ENCODE measurements at places on chromosomes 4 and X.

- DNase-seq = peak; percentile 20
Measured at GRCh38 chrX:135707880-135708279, 5.6 kb upstream of the CT45A1 start.

DNA sequence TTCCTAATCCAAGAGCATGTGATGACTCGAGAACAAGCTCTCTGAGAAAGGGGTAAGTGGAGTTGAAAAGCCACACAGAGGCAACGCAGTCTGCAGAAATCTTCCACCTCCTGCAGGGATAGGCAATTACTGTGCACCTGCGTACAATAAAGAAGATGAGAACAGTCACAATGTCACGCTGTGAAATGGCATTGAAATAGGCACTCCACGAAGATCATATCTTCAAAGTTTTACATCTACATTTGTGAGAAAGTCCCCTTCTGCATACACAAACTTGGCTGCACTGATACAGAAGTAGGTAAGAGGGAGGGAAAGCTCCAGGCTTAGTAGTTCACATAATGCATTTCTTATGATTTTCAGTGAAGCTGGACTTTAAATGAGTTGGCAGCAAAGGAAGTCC, 27.1 kb downstream of the DDX60L start:
- DNase-seq = no peak

GRCh38 chr4:76447393-76447851, 12.4 kb downstream of the SHROOM3 start:
- no peak for DNase-seq

GRCh38 chr4:52939739-52940138, 77.6 kb downstream of the RASL11B start:
- no peak for DNase-seq

- DNase-seq = no peak
Measured at GRCh38 chr4:150130933-150131332, 52.7 kb downstream of the DCLK2 start.

DNA sequence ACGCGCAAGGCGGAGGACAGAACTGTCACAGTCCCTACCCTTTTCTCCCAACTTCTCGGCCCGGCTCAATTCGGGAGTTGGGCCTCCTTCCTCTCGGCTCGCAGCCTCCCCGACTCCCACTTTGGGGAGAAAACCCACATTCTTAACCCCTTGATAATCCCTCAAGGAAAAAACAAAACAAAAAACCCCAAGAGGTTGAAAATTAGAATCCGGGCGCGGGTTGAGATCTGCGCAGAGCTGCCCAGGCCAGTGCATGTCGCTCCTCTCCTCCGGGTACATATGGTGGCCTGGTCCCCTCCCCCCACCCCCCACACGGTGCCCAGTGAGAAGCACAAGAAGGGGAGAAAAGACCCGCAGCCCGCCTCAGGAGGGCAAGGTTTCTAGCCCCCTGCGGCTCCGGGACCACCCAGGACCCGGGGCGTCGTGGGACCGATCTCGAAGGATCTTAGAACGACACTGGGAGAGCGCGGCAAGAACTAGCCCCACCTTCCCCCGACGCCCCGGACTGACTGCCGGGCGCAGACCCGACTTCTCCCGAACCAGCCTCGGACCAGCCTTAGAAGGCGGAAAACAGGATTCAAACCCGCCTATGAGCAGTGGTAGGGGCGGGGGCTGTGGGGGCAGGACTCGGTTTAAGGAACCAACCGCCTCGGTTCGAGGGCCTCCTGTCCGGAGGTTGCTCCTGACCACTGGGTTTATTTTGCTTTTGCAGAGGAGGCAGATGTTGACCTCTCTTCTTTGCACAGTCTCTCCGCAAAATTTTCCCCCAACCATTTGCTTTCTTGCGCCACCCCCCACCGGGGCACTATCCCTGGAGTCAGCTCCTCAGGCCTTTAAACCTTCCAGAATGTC, 2.5 kb upstream of the PDGFRA start:
- DNase-seq = no peak

DNA sequence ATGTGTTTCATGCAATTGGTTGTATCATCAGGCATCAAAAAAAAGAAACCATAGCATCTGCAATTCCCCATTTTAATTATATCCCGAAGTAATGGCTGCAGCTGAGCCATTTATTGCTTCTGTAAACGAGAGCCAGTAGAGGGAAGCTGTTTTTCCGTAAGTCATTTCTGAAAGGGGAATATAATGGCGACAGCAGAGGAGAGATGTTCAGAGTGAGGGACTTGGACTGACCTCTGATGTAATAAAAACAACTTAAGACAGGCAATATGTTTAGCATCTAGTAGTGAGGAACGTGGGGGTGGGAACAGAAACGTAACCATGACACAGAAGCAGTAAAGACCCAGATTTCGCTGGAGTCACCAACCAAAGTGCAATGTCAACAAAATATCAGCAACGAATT, 31.5 kb upstream of the NAA11 start:
- DNase-seq = no peak

DNA sequence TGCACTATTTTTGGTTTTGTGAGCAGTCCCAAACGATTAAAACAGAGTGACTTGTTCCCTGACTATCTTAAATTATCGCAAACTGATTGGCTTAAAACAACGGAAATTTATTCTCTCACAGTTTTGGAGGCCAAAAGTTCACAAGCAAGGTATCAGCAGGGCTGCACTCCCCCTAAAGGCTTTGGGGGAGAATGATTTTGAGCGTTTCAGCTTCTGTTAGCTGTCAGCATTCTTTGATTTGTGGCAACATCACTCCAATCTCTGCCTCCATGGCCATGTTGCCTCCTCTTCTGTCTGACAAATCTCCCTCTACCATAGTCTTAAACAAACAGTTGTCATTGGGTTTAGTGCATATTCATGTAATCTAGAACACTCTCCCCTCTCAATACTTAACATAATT, 459.6 kb upstream of the ATOH1 start:
- DNase-seq = no peak

- no peak for DNase-seq
Measured at GRCh38 chr4:23355258-23355657, 534.6 kb downstream of the PPARGC1A start.

DNA sequence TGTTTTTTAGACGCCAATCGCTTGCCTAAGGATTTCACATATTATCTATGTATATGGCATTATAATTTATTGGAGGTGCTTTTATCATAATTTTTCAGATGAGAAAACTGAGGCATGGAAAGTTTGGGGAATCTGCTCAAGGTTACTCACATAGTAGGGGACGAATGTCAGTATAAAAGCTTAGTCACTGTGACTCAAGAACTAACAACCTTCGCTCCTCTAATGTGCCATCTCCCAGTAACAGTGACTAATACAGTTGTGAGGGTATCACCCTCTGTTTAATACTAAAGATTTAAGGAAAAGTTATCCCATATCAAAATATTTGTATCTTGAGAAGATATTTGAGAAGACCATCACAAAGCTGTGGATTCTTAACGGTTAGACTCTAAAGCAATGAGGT, 353.1 kb upstream of the SPOCK3 start:
- DNase-seq = no peak

DNA sequence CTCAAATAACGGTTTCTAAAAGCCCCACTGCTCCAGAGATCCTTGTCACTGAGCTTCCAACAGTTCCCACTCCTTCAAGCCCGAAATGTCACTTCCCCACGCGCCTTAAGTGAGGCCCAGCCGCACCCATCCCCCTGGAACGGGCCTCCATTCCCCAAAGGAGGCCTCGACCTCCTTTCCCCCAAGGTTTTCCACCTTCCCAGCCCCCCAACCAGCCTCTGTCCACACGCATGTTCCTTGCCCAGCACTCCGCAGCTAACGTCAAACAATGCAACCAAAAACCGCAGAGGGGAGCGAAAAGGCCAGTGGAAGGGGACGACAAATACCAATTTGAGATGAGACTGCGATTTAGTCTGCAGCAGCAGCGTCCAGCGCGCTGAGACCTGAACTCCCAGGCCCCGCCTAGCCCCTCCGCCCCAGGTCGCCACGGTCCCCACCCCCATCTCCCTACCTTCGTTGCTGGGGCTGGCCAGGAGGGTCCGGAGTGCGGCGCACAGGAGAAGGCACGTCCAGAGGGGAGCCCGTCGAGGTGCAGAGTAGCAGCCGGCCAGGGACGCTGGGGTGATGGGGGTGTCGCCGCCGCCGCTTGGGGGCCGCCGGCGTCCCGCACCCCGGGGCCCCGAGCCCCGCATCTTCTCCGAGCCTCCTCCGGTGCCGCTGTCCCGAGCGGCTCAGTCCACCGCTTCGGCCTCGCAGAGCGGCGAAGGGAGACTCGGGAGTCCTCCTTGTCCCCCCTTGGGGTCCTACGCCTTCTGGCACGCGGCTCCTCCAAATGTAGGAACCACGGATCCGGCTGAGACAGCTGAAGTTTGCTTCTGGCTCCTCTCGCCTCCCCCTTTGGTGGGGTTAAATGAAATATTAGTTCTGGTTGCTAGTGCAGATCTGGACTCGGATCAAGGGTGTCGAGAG, 924 bp downstream of the EPHA5 start:
- no peak for DNase-seq

DNA sequence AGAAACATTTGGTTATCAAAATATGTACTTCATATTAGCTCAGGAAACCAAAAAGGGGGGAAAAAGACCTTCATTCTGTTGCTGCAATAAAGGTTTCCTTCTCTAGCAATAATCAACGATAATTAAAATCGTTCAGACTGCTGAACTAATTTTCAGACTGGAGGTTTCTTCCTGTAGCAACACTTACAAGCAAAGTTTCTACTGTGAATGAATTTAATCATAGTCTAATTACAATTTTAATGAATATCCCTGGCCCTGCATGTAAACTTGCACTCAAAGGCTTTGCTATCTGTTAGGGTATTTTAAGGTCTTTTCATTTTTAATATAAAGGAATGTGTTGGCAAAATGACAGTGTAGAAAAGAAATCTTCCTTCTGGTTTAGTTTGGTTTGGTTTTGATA, 265.2 kb downstream of the QDPR start:
- DNase-seq = no peak

DNA sequence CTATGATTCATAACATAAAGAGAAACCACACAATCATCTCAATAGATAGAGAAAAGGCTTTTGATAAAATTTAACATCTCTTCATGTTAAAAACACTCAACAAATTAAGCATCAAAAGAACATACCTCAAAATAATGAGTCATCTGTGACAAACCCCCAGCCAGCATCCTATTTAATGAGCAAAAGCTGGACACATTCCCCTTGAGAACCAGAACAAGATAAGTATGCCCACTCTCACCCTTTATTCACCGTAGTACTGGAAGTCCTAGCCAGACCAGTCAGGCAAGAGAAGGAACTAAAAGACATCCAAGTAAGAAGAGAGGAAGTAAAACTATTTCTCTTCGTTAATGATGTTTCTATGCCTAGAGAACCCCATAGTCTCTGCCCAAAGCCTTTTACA, 507.2 kb downstream of the PABPC4L start:
- no peak for DNase-seq

GRCh38 chr4:14857475-14857874, 144.8 kb upstream of the CPEB2 start:
- no peak for DNase-seq

DNA sequence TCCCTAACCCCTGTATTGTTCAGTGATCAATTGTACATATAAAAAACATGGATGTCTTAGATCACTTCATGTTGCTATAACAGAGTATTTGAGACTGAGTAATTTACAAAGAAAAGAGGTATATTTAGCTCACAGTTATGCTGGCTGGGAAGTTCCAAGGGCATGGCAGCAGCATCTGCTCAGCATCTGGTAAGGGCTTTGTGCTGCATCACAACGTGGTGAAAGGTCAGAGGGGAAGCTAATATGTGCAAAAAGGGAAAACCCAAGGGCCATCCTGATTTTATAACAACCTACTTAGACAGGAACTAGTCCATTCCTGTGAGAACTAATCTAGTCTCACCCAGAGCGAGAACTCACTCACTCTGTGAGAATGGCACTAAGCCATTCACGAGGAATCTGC, 128.2 kb upstream of the OTUD4 start:
- DNase-seq = no peak

- no peak for DNase-seq
Measured at GRCh38 chr4:8266508-8266907, 3.0 kb upstream of the HTRA3 start.

- no peak for DNase-seq
Measured at GRCh38 chrX:31388946-31389345, 317.1 kb upstream of the FTHL17 start.

Measured in germinal center (tissue), 1 donor.